ENCODE measurements at places on chromosomes 2 and 18. TPM values are rescaled to one million over a fixed set of nuclear protein-coding genes. Genes with fewer than 3 reads are reported as not detected.

GRCh38 chr2:20696366-20696765 lies 29.4 kb downstream of the GDF7 start:
- DNase-seq = no peak

- DNase-seq = no peak
Measured at GRCh38 chr2:129892360-129892759, 87.1 kb upstream of the RAB6C start.

DNA sequence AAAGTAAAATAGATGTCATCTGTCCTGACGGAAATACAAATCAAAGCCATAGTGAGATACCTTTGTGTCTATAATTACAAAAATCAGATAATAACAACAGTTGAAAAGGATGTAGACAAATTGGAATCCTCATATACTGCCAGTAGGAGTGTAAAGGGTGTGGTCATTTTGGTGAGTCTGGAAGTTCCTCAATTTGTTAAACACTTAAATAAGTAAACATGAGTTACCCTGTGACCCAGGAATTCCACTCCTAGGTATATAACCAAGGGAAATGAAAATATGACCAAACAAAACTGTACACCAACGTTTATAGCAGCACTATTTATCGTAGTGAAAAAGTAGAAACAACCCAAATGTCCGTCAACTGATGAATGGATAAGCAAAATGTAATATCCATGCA lies 24.0 kb downstream of the R3HDM1 start:
- DNase-seq = no peak

- no peak for DNase-seq
Measured at GRCh38 chr2:163493359-163494298, 242.2 kb downstream of the FIGN start.

APCDD1 gene
- 6.8 TPM for total RNA-seq

DNA sequence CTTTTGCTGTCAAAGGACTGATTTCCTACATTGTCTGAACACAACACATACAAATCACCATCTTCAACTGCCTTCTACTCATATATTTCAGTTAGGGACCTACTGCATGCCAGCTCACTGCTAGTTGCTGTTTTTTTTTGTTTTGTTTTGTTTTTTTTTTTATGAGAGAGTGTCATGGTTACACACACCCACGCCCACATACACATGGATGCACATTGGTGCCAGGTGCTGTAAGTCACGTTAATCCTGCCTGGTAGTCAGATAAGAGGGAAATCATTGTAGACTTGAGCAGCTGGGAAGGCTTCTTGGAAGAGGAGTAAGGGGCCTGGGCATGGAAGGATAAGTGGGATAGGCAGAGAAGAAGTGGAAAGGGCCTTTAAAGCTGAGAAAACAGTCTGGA lies 209.9 kb downstream of the TDRD15 start:
- DNase-seq = peak; percentile 42

DNA sequence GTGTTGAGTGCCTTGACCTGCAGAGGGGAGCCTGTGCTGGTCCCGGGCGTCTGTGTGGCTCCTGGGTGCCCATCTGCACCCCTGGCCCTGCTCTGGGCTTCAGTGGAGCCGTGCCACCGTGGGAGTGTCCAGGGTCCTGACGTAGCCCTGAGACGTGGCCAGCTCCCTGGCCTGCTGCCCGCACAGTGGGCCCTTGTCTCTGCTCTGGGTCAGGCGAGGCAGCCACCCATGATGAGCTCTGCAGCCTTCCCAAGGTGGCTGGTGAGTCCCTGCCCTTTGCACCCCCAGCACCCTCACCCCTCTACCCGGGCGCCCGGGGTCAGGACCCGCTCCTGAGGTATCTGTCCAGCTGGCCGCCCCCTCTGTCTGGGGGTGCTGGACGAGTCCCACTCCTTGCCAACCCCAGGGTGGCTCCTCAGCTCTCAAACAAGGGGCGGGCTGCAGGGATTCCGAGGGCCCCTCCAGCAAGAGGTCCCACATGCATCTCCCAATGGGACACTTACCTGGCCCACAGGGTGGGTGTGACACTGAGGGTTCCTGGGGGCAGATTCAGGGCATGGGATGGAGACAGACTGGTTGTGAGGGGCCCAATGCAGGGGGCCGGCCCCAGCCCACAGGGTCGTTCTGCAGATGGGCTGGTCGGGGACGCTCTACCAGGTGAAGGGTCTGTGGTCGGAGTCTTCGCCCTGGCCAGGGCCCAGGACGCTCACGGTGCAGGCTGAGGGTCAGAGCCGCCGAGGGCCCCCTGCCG lies 2.4 kb downstream of the NEU4 start:
- DNase-seq = no peak

DNA sequence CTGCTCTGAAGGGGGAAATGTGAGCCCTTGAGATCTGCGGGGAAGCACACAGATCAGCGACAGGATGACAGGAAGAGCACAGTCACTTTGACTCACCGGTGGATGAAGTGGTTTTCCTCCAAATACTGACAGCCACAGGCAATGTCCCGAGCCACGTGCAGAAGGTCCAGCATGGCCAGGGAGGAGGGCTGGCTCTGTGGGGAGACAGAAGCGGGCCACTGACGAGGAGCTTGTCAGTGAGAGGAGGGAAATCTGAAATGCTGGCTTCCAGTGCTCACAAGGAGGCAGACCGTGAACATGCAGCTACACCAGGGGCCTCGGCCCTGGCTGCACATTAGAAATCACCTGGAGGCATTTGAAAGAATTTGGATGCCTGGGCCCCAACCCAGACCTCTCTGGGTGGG lies 98.7 kb downstream of the CLIP4 start:
- DNase-seq = peak; percentile 60

- DNase-seq = no peak
Measured at GRCh38 chr2:121598087-121598486, 51.2 kb downstream of the CLASP1 start.

OR6B2 gene
- total RNA-seq = not detected

- no peak for DNase-seq
Measured at GRCh38 chr18:36819621-36820020, 9.2 kb downstream of the TPGS2 start.

FSHR gene
- not detected for total RNA-seq

- no peak for DNase-seq
Measured at GRCh38 chr2:10498525-10499274, 50.6 kb upstream of the ODC1 start.

KCNIP3 gene
- total RNA-seq = 3.3 TPM

DNA sequence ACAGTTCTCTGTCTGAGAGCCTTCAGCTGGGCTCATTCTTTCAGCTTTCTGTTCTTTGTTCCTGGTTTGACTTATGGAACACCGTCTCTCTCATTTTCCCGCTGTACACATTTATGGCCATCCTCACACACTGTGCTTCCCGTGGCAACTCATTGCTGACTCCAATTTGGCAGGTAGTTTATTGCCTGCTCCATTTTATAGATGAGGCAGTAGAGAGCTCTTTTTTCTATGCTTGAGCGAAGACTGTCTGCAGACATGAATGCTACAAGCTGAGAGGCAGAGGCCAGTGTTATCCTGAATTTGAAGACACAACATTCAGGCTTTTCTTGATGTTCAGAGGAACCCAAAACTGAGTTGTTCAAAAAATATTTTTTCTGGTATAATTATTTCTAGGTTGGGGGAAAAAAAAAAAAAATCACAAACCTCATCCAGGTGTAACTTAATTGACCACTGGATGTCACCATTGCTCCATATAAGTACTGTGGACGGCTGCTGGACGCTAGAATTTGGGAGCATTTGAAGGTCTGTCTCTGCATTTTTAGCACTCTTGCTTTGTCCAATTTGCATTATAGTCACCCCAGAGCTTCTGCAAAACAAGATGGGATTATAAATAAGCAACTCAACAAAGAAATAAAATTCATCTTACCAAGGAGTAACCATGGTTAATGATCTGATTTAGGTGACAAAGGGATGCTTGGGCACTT lies 83.5 kb downstream of the HRH4 start:
- peak; percentile 52 for DNase-seq

MRPL30 gene
- total RNA-seq = 39.5 TPM

DNA sequence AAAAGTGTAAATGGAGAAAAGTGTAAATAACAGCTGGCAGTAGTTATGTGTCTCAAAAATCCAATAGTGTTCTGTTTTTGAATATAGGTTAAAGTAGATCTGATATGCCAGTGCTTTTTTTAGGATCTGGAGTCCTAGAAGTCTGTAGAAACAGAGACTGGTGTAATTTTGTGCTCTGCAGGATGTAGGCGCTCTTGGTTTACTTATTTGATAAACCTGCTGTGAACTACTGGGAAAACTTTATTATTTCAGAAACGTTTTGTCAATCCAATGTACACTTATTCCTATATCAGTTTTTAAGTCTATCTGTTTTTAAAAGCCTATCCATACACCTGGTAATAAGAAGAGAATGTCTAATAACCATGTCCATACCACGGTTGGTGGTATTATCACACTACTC lies 530.8 kb upstream of the ZNF804A start:
- DNase-seq = no peak

DNA sequence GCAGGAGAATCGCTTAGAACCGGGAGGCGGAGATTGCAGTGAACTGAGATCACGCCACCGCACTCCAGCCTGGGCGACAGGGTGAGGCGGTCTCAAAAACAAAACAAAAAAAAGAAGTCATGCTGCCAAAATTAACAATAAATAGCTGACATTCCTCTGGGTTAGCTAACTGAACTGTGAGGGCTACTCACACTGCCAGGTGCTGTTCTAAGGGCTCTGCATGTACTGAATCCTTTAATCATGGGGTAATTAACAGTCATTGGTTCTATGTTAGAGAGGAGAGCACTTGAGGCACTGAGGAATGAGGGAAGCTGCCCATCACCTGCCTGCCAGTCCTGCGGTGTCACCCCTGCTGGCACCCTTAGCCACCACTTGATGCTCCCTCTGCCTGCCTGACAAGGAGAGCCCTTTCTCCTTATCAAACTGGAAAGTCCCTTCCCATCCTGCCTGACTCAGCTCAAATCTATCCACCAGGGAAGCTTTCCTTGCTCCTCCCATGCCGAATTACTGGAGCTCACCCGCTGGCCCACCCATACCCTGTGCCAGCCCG lies 73.0 kb upstream of the RIOK3 start:
- peak; percentile 81 for DNase-seq

Measured in M059J (cell line).